Sciatic nerve (tissue), 2 donors: ENCODE measurements at places on chromosomes 4 and X.

- no peak for DNase-seq
These were observed 922.5 kb downstream of the RPA4 start for GRCh38 chrX:97806238-97806637.

- no peak for DNase-seq
These were observed 372.6 kb downstream of the BCOR start for GRCh38 chrX:39725114-39725513.

DNA sequence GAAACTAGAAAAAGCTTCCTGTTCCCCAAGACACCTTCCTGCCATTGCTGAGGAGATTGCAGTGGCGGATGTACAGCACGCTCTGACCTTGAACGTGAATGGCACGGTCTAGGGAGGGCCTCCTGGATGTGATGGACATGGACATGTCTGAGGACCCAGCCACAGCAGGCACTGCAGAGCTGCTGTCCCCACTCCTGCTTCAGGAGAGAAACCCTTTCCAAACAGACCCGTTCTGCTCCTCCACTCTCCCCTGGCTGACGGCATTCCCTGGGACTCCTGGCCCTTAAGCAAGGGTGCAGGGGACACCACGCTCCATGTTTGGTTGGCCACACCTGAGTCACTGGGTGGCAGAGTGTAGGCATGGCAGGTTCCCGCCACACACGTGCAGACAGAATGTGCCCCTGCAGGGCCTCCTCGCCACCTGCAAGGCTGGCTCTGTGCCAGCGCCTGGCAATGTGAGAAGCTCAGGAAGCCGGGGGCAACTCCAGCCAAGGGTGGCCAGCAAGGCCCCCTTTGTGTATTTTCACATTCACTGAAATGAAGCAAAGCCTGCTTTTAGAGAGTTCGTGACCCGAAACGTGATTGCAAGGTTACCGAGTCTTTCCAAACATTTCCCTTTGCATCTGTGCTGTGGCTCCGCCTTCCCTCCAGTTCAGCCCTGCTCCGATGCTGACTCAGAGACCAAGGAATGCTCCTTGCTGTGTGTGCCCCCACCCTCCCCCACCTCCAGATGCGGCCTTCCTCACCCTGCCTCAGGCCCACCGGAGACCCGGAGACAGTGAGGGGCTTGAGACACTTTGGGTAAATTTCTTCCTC lies 46.1 kb downstream of the HTRA3 start:
- peak; percentile 62 for DNase-seq

DNA sequence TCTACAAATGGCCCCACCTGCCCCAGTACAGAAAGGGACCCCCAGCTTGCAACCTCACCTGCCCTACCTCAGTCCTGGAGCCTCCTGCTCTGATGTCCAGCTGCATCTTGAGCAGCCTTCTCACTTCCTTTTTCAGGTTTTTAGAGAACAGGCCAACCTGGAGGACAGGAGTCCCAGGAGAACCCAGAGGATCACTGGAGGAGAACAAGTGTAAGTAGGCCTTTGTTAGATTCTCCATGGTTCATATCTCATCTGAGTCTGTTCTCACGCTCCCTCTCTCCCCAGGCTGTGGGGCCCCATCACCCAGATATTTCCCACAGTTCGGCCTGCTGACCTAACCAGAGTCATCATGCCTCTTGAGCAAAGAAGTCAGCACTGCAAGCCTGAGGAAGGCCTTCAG lies 3.6 kb downstream of the MAGEA11 start:
- DNase-seq = no peak

DNA sequence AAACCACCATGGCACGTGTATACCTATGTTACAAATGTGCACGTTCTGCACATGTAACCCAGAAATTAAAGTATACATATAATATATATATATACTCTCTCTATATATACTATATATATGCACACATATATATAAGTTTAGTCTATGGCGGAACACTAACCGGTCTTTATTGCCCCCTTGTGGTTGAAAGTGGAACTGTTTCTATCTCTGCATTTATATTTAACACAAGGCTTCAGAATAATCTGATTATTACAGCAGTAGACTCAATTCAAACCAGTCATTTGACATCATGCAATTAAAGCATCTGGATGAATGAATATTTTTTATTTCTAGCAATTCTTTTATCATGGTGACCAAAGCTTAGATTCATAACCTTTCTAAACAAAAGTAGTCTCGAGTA lies 14.6 kb downstream of the RAB9B start:
- no peak for DNase-seq

DNA sequence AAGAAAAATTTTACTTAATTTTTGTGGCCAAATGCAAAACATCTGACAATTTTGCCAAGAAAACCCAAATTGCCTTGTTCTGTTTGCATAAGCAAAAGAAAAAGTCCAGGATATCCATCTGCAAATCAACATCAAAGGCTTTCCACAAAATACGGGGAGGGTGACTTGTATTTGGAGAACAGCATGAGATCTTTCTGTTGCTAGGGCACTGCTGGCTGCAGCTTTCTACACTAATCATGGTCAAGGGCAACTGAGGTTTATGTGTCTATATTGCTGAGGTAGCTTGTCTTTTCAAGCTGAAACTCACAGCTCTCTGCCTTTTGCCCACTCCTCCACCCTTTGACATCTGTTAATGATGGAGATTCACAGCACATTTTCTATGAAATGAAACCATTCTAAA lies 389.1 kb downstream of the NKX6-1 start:
- DNase-seq = no peak

DNA sequence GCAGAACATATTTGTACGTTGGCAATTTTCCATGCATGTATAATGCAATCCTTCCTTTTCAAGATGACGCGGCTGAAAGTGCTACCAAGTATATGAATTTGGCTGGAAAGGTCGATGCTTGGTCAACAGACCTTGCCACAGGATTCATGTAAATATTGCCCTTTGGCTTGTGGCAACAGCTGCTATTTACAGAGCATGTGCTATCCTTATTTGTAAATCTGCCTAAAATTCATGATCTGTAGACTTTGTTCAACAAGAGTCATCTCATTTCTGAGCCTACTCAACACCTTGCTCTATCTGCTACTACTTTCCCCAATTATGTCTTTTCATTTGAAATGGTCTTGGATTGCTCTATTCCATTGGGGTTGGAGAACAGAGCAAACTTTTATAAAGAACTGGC lies 1.9 kb upstream of the SMARCA1 start:
- no peak for DNase-seq

DNA sequence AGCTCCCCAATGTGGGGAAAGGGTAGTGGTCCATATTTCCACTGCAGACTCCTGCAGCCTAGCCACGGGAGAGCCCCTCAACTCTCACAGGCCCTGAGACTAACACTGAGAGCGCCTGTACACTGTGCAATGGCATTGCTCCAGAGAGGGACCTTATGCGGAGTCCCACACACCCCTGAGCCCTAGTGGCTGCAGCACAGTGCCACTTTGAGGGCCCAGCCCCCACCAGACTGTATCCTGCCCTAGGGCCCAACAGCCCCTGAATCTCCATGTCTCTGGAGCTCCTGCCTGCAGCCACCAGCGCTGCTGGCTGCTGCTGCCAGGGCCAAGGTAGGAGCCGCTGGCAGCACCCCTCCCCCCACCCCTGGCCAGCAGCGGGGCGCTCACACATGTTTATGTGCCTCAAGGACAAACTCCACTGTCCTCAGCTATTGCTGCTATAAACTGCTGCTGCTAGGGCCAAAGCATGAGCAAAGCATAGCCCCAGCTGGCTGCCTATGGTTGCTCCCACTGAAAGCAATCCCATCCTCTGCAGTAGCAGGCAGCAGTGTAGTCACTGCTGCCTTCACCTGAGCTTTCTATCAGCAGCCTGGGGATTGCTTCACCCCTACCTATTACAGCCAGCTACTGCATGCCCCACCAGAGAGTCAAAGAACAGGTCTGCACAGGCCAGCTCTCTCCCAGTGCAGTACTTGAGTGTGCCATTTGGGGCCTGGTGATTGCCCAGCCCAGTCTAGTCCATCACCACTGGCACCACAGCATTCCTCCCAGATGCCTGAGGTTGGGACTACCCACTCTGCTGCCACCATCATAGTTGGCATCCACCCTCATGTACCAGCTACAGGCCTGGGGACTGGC lies 24.3 kb downstream of the TMEM154 start:
- DNase-seq = no peak

- DNase-seq = no peak
These were observed 129.5 kb upstream of the PSAPL1 start for GRCh38 chr4:7564242-7564641.

DNA sequence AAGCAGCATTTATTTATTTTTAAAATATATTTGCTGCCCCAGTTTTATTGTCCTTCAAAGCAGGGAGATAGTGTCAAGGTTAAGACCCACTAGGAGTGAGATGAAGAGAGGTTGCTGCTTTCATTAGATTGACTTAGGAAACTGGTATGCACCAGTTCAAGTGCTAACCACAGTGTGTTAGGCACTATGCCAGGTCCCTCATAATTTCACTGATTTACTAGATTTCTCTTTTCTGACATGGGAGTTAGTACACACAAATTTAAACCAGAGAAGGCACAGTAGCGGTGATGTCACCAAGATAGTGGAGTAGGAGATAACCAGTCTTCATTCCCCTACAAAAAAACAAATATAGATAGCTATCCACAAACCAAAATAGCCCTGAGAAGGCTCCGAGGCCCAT lies 14.3 kb downstream of the RRAGB start:
- DNase-seq = no peak

- DNase-seq = no peak
These were observed 112.0 kb downstream of the SHROOM3 start for GRCh38 chr4:76546759-76547742.

- DNase-seq = no peak
These were observed 47.3 kb upstream of the STK26 start for GRCh38 chrX:131975851-131976250.

GRCh38 chr4:9811806-9812205 lies 30.4 kb downstream of the DRD5 start:
- DNase-seq = no peak

- no peak for DNase-seq
These were observed 7.0 kb upstream of the LRAT start for GRCh38 chr4:154736770-154737169.

GRCh38 chr4:72665171-72665968 lies 96.3 kb upstream of the ADAMTS3 start:
- DNase-seq = no peak

GRCh38 chr4:9946170-9946569 lies 75.1 kb downstream of the SLC2A9 start:
- no peak for DNase-seq

DNA sequence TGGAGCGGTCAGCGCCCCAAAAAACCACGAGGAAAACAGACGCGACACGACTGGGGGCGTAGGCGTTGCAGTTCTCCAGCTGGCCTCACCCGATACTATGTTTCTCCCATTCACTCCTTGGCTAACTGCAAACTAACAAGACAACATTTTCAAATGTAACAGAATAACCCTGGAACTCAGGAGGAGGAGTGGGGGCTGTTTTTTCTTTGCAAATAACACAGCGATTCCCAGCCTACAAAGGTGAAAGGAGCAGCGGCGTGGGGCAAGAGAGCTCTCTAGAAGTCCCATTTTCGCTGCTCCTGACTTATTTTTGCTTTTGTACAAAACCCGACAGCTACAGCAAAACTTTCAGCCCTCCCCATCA lies 1.6 kb downstream of the SOX3 start:
- no peak for DNase-seq

- DNase-seq = no peak
These were observed 95.7 kb downstream of the PWWP3B start for GRCh38 chrX:106263817-106264216.

- DNase-seq = no peak
These were observed 85.5 kb downstream of the PSAPL1 start for GRCh38 chr4:7348946-7349900.

GRCh38 chrX:56314334-56314733 lies 82.2 kb downstream of the KLF8 start:
- no peak for DNase-seq

DNA sequence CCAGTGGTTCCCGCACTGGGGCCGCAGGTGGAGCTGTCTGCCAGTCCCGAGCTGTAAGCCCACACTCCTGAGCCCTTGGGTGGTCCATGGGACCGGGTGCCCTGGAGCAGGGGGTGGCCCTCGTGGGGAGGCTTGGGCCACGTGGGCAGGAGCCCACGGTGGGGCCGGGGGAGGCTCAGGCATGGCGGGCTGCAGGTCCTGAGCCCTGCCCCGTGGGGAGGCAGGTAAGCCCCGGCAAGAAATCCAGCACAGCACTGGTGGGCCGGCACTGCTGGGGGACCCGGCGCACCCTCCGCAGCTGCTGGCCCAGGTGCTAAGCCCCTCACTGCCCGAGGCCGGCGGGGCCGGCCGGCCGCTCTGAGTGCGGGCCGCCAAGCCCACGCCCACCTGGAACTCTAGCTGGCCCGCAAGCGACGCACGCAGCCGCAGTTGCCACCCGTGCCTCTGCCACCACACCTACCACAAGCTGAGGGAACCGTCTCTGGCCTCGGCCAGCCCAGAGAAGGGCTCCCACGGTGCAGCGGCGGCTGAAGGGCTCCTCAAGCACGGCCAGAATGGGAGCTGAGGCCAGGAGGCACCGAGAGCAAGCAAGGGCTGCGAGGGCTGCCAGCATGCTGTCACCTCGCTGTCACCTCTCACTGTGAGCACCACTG lies 2.0 kb upstream of the METAP1 start:
- no peak for DNase-seq

GRCh38 chrX:285076-285677 lies 4.0 kb downstream of the PLCXD1 start:
- DNase-seq = peak; percentile 33

DNA sequence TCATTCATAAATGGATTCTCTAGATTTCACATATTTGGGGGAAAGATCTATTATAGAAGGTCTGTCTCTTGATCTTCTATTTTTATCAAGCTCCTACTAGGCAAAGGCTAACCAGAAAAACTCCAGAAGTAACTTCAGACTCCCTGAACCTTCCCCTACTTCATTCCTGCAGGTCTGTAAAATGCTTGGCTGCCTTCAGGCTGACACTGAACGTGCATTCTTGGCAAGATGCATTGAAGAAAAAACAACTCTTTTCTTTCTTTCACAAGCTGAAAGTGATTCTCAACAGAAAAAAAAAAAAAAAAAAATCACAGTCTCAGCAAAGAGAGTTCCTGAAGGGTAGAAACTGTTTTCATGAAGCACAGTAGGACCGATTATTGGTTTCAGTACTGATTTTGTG lies 12.7 kb downstream of the OPHN1 start:
- DNase-seq = no peak
